ENCODE measurements at places on chromosomes 1 and 21.

- DNase-seq = peak; percentile 4
Measured at GRCh38 chr1:77832901-77833300, 53.5 kb downstream of the MIGA1 start.

DNA sequence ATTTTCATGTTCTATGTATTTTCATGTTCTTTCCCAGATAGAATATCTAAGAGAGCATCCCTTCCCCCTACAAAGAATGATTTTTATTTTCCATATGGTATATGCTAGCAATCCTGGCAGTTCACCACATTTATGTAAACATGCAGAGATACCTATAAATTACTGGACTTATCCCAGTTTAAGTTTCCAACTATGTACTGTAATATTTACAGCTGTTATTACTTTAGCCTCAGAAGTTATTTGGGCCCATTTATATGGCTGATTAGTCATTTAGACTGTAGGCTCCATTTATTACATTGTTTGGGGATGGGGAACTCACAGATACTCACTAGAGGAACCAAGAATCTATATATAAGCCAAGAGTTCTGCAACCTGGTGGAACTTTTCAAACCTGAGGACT, 84.8 kb upstream of the WARS2 start:
- DNase-seq = no peak

- peak; percentile 55 for DNase-seq
Measured at GRCh38 chr1:111516005-111516535, 12.6 kb upstream of the ADORA3 start.

DNA sequence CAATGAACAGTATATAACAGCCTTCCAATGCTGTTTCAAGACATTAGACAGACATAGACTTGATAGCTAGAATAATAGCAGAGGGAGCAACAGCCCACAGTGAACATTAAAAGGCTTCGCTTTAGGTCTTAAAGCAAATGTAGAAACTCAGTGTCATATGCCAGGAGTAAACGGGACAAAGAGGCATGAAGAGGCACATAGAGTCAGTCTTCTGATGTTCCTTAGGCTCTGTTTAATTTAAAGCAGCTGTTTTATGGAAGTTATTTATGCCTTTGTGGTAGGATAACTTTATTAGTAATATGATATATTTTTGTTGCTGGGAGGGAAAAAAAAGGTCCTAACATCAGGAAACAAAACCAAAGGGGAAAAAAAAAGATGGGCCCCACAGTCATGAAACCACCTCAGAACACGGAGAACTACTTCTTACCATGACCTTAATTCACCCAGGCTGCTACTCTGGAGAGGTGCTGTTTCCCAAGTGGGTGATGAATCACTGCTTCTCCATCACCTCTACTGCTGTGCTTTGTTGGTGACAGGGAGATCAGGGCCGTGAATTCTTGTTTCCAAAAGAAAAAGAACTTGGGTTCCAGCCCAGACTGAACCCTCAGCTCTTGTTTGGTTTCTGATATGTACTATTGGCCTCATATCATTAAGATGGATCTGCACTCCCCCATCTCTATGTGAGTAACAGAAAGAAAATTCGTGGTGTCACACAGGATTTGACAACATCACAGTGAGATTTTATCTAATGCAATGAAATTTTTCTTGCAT, 616.9 kb downstream of the KIF26B start:
- peak; percentile 47 for DNase-seq

DNA sequence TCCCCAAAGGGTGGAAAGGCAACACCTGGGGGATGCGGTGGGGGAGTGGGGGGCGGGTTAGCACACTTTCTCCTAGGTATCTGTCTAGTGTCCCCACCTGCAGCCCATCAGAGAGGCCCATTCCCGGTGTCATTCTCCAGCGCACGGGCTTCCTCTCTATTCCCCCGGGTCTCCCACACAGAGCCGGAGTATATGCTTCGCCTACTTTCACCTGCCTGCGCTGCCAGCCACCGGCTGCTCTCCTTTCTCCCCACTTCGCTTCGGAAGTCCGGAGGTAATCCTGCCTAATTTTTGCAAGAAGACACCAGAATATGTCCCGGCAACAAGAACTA, 852 bp downstream of the RGS7 start:
- DNase-seq = peak; percentile 37

- DNase-seq = no peak
Measured at GRCh38 chr1:108865316-108865910, 8.5 kb upstream of the AKNAD1 start.

- no peak for DNase-seq
Measured at GRCh38 chr1:210940081-210940617, 193.8 kb downstream of the KCNH1 start.

DNA sequence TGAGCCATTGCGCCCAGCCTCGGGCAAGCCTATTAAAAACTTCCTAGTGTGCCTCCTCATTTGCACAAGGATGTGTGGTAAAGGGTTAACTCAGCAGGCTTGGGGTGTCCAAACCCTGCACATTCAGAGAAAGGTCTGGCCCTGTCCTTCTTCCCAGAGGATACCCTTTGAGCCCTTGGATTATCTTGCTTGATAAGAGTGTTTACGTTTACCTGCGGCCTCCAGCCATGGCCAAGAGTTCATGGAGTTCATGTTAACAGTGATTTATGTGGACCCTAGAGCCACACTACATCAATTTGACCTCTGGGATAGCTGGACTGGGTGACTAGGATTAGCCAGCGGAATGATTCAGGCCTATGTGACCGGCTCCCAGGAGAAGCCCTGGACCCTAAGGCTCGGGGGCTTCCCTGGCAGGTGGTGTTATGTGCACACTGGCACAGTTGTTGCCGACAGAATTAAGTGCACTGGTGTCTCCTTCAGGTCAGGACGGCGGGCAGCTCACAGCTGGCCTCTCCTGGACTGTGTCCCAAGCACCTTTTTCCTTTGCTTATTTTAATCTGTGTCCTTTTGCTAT, 7.7 kb upstream of the TCP10L start:
- no peak for DNase-seq

DNA sequence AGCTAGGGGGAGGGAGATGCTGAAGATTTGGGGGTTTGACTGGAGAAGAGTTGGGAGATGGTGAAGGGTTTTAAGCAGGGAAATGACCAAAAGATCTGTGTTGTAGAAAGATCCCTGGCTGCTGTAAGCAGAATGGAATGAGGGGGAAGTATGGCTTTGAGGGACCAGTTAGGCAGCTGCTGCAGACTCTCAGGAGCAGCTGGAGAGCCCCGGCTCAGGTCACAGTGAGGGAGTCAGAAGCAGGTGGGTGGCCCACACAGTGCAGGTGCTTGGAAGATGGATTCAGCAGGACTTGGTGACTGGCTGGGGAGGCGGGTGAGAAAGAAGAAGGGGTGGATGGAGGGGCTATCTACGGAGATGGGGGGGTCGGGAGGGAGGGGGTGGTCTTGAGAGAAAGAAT, 35.7 kb downstream of the EDN2 start:
- DNase-seq = no peak

- no peak for DNase-seq
Measured at GRCh38 chr1:203428981-203429599, 46.5 kb upstream of the PRELP start.

- no peak for DNase-seq
Measured at GRCh38 chr1:19250629-19251304, 557 bp downstream of the EMC1 start.

- no peak for DNase-seq
Measured at GRCh38 chr1:235049217-235049616, 79.4 kb downstream of the TOMM20 start.

DNA sequence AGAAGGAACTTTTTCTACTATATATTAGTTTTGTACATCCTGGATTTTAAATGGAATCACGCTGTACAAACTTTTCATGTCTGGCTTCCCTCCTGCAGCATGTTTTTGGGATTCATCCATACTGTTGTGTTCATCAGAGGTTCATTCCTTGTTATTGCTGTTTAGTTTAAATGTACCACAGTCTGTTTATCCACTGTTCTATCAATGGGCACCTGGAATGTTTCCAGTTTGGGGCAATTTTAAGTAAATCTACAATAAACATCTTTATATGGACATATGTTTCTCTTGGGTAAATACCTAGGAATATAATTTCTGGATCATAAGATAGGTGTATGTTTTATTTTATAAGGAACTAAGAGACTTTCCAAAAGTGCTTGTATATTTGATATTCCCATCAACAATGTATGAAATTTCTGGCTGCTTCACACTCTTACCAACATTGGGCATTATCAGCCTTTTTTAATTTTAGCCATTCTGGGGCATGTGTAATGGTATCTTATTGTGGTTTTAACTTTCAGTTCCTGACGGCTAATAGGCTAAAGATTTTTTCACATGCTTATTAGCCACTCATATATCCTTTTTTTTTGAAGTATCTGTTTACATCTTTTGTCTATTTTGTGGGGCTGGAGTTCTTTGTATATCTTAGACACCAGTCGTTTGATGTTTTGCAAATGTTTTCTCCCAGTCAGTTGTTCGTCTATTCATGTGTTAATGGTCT, 48.8 kb downstream of the RPS6KC1 start:
- DNase-seq = no peak

DNA sequence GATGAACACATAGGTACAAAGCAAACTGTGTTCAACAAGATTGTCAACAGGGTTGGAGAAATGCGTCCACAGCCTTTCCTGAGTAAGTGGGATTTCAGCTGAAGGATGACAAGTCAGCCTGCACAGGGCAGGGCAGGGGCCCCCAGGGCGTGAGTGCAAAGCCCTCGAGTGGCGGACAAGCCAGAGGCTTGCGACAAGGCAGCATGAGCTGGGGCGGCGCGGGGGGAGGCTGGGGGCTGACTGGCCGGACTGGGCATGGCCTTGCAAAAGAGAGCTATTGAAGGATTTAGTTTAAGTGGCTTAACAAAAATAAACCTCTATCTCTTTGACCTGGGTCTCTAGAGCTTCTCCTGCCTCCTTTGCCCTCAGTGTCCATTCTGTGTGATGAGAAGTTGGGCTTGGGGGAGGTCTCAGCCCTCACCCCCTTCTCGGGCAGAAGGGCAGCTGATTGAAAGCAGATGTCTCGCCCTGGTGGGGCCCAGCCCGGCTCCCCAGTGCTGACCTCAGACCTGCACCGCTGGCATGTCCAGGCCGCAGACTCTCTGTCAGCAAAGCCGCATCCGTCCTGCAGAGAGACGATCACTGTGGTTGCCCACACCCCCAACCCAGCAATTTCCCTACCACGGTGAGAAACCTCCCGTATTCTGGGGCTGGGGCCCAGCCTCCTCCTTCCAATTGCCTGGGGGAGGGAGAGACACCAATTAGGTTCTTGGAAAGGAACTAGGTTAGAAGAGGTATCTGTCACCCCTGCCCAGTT, 24.3 kb upstream of the EPS8L3 start:
- DNase-seq = no peak

DNA sequence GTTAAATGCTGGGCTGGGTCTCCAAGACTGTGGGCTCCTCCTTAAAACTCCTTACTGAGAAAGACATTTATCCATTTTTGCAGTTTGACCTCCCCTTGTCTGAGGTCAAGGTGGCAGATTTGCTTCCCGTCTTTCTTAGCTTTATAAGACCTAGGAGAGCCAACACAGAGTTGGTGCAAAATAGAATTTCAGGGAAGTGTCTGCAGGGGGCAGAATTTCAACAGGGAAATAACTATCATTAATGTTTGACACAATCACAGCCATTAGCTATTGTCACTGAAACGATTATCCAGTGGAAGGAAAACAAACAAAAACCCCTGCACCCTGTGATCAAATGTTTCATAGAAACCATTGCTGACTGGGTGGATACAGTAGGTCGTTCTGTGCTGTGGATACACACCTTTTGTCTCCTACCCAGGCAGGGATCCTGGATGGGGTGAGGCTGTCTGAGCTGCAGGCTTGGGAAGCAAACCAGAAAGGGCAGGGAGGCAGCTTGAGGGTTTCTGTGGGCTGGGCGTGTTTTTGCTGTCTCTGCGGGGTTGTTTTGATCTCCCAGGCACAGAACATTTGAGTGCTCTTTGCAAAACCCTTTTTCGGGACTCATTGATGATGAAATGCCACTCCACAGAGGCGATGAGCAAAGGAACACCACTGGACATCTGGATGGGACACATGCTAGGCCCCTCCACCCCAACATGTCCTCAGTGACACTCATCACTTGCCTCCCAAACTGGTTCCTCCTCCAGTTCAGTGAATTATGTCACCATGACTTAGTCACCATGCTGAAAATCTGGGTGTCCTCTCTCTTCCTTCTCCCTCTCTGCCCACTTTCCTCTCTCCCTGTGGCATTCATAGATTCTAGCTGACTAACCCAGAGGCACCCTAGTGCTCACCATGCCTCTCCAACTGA, 94.2 kb upstream of the SERBP1 start:
- no peak for DNase-seq

GRCh38 chr1:231770506-231771175, 144.1 kb downstream of the DISC1 start:
- DNase-seq = no peak

GRCh38 chr21:38321568-38321967, 64.8 kb downstream of the KCNJ15 start:
- no peak for DNase-seq

DNA sequence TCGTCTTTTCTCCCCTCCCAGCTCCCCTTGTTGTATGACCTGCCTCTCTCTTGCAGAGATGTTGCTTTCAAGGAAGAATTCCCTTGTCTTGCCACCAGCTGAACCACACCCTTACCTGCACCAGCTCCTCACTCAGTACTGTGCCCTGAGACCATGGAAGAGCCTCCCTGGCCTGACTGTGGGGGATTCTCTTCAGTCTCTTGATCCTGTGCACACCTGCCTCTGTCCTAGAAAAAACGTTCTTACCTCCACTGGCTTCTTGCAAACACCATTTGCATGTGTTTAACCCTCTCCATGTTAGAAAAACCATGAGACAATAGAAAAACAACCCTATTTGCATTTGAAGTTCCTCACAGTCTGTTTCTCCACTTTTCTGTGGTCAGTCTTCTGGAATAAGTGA, 43.3 kb upstream of the FCRL4 start:
- no peak for DNase-seq

GRCh38 chr1:212010004-212010403, 25.4 kb downstream of the INTS7 start:
- no peak for DNase-seq

DNA sequence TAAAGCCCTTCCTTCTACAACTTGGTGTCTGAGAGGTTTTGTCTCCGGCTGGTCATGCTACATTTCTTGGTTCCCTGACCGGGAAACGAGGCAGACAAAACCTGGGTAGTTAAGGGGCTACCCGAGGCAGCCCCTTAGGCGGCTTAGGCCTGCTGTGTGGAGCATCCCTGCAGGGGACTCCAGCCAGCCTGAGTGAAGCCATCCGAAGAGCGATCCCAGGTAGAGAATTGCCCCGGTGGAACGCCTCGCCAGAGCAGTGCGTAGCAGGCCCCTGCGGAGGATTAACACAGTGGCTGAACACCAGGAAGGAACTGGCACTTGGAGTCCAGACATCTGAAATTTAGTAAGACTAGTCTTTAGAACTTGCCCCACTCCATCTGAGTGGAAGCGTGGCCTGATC, 21.2 kb upstream of the MYOCOS start:
- DNase-seq = no peak

GRCh38 chr1:230010603-230011332, 56.3 kb upstream of the GALNT2 start:
- DNase-seq = no peak
